ENCODE measurements at places on chromosomes 11 and 22.

GRCh38 chr11:132205006-132205405 is 834.6 kb downstream of the NTM start:
- H3K27me3 ChIP-seq: no peaks in the 10 kb centered on the region
- DNase-seq: no peak
- no peaks in the 10 kb centered on the region for H3K36me3 ChIP-seq
- H3K27ac ChIP-seq: no peak overlapping the region

DNA sequence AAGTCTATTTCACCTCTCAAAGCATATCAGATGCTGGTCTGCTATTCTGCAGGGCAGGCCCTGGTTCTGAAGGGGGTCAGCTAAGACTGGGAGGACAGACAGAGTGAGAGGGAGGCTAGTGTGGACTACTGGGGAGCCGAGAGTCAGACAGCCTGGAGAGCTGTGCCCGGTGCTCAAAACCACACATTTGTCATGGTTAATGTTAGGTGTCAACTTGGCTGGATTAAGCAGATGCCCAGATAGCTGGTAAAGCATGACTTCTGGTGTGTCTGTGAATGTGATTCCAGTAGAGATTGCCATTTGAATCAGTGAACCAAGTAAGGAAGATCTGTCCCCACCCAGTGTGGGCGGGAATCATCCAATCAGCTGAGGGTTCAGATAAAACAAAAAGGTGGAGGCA is 102.6 kb downstream of the SNX19 start:
- no peak overlapping the region for H3K27ac ChIP-seq
- no peaks in the 10 kb centered on the region for H3K4me1 ChIP-seq
- H3K4me3 ChIP-seq: no peak overlapping the region

GRCh38 chr22:33717694-33718396 is 202.4 kb downstream of the LARGE1 start:
- H3K27ac ChIP-seq: no peak overlapping the region
- no peak overlapping the region for H3K4me3 ChIP-seq
- peaks cover 40% of the 10 kb centered on the region for H3K4me1 ChIP-seq
- no peaks in the 10 kb centered on the region for H3K36me3 ChIP-seq

- H3K36me3 ChIP-seq: no peaks in the 10 kb centered on the region
- H3K4me1 ChIP-seq: peaks cover 29% of the 10 kb centered on the region
- H3K4me3 ChIP-seq: no peak overlapping the region
- no peak for DNase-seq
- no peak overlapping the region for H3K27ac ChIP-seq
Observed at GRCh38 chr22:26516503-26516902, 4.2 kb upstream of the TFIP11 start.

GRCh38 chr11:86486261-86487030 is 111.8 kb downstream of the CCDC81 start:
- H3K27me3 ChIP-seq: no peaks in the 10 kb centered on the region
- H3K4me3 ChIP-seq: no peak overlapping the region
- DNase-seq: no peak
- no peaks in the 10 kb centered on the region for H3K36me3 ChIP-seq
- no peak overlapping the region for H3K27ac ChIP-seq

DNA sequence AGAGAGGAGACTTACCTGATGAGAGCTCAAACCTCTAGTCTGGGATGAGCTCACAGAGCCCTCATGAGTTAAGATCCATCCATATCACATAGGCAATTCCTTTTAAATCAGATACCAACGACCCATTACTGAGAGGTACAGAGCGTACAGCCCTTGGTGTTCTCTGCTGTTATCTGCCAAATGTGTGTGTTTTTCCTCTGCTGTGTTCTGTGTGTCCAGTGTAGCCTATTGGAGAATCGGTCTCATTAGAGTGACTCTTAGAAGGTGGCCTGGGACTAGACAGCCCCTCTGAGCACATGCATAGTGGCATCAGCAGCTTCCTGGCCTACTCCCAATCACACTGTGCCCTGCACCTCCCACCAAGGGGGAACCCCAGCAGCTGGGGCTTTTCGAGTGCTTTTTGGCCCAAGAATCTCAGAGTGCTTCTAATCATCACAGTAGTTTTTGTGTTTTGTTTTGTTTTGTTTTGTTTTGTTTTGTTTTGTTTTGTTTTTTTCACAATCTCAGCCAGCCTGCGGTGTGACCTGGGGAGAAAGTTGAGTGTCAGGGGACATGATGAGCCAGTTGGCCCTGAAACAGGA is 25.4 kb downstream of the TP53AIP1 start:
- no peaks in the 10 kb centered on the region for H3K36me3 ChIP-seq
- no peak overlapping the region for H3K4me3 ChIP-seq
- H3K27ac ChIP-seq: no peak overlapping the region

GRCh38 chr22:19892925-19893324 is 38.3 kb upstream of the GNB1L start:
- H3K36me3 ChIP-seq: peaks cover 12% of the 10 kb centered on the region
- H3K27me3 ChIP-seq: no peaks in the 10 kb centered on the region
- H3K4me3 ChIP-seq: no peak overlapping the region
- peaks cover 38% of the 10 kb centered on the region for H3K4me1 ChIP-seq
- peak overlapping the region; percentile 27 for H3K27ac ChIP-seq
- no peak for DNase-seq

DNA sequence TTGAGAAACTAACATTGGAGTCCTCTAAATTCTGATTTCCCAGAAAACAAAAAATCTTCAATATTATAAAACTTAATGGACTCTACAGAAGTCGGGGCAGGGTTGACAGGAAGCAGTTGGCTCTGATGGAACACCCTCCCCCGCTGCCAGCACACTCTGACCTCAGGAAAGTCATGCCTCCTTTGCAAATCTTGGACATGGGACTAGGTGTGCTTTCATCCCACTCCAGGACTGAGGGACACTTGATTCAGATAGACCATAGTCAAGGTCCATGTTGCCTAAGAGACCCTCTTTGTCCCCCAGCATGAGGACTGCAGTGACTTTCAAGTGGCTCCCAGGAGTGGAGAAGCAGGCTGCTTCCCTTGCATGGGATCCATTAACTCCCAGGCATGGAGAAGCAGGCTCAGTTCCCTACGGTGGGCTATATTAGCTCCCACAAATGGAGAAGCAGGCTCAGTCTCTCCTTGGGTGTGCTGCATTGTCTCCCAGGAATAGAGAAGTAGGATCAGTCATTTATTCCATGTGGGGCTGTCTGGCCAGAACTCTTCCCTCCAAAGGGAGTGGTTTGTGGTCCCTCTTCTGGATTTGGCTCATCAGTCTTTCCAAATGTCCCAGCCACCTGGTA is 38.3 kb downstream of the C22orf31 start:
- peak overlapping the region; percentile 69 for H3K27ac ChIP-seq
- H3K4me1 ChIP-seq: peaks cover 87% of the 10 kb centered on the region
- H3K4me3 ChIP-seq: no peak overlapping the region
- H3K27me3 ChIP-seq: no peaks in the 10 kb centered on the region

GRCh38 chr22:50601669-50602337 is 1.2 kb downstream of the MAPK8IP2 start:
- peaks cover 15% of the 10 kb centered on the region for H3K4me1 ChIP-seq
- H3K27ac ChIP-seq: no peak overlapping the region
- H3K27me3 ChIP-seq: no peaks in the 10 kb centered on the region
- no peaks in the 10 kb centered on the region for H3K36me3 ChIP-seq

DNA sequence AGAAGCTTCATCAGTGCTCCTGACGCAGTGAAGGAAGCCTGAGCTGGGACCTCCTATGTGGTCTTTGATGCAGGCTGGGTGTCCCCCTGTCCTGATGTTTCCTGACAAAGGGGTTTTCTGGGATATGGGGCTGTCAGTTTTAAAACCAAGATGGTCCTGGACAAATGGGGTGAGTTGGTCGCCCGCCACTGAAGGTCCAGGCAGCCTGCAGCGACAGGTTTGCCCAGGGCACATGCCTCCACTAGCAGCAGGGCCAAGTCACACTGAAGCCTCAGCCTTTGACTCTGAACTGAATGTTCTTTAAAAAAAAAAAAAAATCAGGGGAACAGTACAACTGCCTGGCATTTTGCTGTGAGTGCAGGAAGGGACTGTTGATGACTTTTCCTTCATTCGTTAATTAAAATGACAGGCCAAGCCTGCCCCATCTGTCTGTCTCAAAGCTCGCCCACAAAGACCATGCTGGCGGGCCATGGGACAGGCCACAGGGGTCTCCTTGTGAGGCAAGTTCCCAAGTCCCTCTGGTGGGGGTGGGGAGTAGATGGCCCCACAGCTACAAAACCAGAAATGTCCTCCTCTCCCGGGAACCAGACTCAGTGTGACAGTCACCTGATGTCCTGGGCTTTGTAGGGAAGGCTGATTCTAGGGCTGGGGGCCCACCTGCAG is 274.8 kb downstream of the CTTN start:
- H3K27ac ChIP-seq: no peak overlapping the region
- H3K27me3 ChIP-seq: no peaks in the 10 kb centered on the region
- H3K36me3 ChIP-seq: peaks cover 7% of the 10 kb centered on the region
- no peak for DNase-seq
- peaks cover 4% of the 10 kb centered on the region for H3K4me1 ChIP-seq
- no peak overlapping the region for H3K4me3 ChIP-seq

DNA sequence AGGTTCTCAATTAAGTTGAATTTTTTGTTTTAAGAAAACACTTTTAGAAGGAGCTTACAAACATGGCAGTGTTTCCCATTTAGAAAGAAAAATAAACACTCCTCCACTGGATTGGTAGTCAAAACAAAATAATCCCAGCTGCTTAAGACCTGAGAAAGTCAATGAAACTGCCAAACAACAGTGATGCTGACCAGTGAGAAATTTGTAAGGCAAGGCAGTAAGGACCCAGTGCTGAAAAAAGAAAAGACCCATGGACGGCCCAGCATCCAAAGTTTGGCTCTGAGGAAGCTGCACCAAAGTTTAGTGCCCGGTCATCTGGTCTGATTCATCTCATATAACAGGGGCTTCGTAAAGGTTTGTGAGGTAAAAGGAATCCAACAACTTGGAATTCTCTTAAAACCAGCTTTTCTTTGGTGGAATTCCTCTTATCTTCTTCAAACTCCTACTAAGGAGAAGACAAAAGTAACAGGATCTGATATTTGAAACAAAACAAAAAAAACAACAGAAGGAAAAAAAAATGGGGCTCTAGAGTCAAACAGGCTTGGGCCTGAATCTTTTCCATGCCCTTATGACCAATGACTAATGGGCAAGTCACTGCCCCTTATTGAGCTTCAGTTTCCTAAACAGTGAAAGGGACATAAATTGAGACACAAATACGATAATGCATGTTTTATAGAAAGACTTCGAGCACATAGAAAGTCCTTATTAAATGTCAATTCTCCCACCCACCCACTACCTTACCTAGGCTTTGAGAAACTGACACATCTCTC is 383.0 kb upstream of the NARS2 start:
- H3K4me3 ChIP-seq: no peak overlapping the region
- no peak overlapping the region for H3K27ac ChIP-seq
- no peaks in the 10 kb centered on the region for H3K36me3 ChIP-seq
- no peaks in the 10 kb centered on the region for H3K4me1 ChIP-seq

DNA sequence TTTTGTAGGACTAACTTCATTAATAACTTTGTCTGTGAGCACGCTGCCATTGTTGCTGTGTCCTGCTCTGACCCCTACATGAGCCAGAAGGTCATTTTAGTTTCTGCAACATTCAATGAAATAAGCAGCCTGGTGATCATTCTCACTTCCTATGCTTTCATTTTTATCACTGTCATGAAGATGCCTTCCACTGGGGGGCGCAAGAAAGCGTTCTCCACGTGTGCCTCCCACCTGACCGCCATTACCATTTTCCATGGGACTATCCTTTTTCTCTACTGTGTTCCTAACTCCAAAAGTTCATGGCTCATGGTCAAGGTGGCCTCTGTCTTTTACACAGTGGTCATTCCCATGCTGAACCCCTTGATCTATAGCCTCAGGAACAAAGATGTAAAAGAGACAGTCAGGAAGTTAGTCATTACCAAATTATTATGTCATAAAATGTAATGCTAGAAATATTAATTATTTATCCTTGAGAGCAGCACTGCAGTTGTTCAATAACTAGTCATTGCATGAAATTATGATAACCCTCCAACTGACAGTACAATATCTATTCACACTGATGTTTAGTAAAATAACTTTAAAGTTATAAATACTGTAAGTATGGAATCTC is 46.4 kb upstream of the OR5D13 start:
- H3K4me3 ChIP-seq: no peak overlapping the region
- H3K27ac ChIP-seq: no peak overlapping the region
- no peaks in the 10 kb centered on the region for H3K36me3 ChIP-seq
- DNase-seq: no peak
- H3K27me3 ChIP-seq: no peaks in the 10 kb centered on the region
- no peaks in the 10 kb centered on the region for H3K4me1 ChIP-seq

GRCh38 chr22:23147617-23148387 is 2.5 kb downstream of the RAB36 start:
- DNase-seq: peak; percentile 21
- H3K4me3 ChIP-seq: no peak overlapping the region
- peaks cover 95% of the 10 kb centered on the region for H3K4me1 ChIP-seq
- no peaks in the 10 kb centered on the region for H3K36me3 ChIP-seq

DNA sequence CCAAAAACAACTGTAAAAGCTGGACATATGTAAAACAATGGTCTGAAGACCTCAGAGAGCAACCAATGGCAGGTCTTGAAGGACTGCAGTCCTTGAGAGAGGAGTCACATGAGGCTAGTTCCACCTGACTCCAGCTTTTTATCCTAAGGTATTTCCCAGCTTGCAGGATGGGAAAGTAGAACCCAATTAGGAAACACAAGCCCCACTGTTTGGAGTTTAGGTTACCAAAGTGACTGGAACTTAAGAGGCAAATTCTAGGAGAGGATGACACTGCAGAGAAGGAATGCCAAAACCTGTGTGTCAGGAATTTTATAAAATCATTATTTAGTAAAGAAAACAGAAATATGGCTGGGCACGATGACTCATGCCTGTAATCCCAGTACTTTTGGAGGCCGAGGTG is 18.4 kb downstream of the OR2AT4 start:
- no peak for DNase-seq
- no peaks in the 10 kb centered on the region for H3K27me3 ChIP-seq
- no peak overlapping the region for H3K4me3 ChIP-seq
- H3K4me1 ChIP-seq: peaks cover 10% of the 10 kb centered on the region
- H3K36me3 ChIP-seq: no peaks in the 10 kb centered on the region
- H3K27ac ChIP-seq: no peak overlapping the region

- no peaks in the 10 kb centered on the region for H3K36me3 ChIP-seq
- DNase-seq: peak; percentile 99
- 0 out of 3 replicates have a peak, but pooled peaks cover 2% of the 10 kb centered on the region for H3K27me3 ChIP-seq
- 0 out of 2 replicates have a peak overlapping the region, but pooled peaks have one; percentile 13 for H3K4me3 ChIP-seq
Observed at GRCh38 chr11:64566042-64566914, 24.7 kb upstream of the SLC22A12 start.

- no peaks in the 10 kb centered on the region for H3K36me3 ChIP-seq
- H3K27ac ChIP-seq: no peak overlapping the region
- no peaks in the 10 kb centered on the region for H3K4me1 ChIP-seq
- no peak overlapping the region for H3K4me3 ChIP-seq
- DNase-seq: no peak
Observed at GRCh38 chr11:36363361-36364268, 67.5 kb downstream of the PRR5L start.
